ENCODE measurements at places on chromosomes 16 and 17.

GRCh38 chr17:36136036-36136435 lies 32.4 kb downstream of the CCL4 start:
- no peak for DNase-seq

DNA sequence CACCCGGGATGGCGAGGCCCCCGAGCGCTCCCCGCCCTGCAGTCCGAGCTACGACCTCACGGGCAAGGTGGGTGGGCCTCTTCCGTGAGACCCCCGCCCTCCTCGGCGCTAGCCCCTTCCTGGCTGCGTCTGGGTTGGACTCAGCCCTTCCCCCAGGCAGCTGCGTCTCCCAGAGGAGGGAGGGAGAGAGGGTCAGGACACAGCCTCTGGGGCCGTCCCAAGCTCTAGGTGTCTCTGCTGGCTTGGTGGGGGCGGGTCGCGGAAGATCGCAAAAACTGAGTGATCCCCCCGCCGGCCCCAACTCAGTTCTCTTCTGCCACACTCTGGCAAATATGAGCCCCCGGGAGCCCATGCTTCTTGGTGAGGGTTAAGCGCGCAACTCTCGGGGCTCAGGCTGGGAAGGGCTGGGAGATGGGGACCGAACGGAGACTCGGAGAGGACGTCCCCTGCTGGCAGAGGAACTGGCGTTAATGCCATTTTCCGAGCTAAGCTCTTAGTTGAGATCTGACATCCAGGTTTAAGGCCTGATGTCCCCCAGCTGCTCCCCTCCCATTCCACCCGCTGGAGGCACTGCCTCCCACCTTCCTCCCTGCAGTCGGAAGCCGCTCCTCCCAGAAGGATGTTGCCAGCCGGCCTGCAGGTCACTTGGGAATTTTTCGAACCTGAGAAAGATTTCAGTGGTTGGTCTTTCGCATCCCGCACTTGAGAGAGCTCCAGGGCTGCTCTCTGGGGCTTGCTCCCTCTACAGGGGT lies 419 bp downstream of the RAB37 start:
- no peak for DNase-seq

DNA sequence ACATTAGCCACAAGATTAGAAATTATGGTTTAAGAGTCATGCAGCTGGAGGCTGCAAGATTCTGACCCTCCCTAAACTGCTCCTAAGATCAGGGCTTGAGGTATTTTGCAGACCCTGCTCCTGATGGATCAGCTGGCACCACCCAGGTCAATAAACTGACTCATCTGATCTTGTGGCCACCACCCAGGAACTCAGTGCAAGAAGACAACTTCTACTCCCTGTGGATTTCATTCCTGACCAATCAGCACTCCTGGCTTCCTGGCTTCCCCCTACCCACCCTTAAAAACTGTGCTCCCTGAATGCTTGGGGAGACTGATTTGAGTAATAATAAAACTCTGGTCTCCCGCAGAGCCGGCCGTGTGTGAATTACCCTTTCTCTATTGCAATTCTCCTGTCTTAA lies 25.0 kb upstream of the MILR1 start:
- DNase-seq: no peak

GRCh38 chr16:79310710-79311109 lies 289.8 kb downstream of the MAF start:
- DNase-seq: no peak

DNA sequence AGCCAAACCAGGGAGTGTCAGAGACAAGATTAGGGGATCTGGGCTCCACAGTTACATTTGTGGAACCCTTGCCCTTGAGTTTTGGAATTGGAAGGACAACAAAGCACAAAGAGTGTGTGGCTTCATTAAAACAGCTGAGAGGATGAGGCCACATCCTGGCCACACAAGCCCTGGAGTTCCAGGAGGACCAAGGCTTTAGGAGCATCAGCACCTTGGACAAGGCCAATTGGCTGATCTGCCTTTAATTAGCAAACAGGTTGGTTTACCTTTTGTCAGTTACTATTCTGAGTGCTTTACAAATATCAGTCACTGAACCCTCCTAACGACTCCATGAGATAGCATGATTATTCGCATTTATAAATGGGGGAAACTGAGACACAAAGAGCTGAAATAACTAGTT lies 54.7 kb downstream of the SLC6A2 start:
- DNase-seq: no peak

- no peak for DNase-seq
Observed at GRCh38 chr17:3896108-3896967, 3.5 kb upstream of the CAMKK1 start.

DNA sequence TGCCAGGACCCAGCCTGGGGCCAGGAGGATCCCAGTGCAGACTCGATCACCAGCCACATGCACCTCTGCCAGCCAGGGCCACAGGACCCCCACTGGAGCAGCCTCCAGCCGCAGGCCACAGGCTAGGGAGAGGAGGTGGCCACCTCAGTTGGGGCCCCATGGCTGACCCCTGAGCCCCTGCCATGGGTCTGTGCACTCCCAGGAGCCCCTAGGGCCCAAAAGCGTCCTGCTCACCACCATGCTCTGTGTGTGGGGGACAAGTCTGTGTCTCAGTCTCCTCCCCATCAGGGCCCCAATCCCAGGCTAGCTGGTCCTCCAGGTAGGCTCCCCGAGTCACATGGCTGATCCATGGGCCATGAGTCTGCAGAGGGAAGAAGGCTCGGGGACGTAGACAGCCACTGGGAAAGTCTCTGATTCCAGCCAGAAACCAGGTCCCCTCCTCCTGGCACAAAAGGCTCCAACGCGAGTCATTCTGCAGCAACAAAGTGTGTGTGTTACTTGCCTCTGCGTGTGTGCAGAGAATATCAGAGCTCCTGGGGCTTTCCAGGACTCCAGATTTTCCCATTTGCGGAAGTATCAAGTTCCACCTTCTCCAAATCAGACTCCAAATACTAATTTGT lies 6.1 kb upstream of the PRSS8 start:
- no peak for DNase-seq

DNA sequence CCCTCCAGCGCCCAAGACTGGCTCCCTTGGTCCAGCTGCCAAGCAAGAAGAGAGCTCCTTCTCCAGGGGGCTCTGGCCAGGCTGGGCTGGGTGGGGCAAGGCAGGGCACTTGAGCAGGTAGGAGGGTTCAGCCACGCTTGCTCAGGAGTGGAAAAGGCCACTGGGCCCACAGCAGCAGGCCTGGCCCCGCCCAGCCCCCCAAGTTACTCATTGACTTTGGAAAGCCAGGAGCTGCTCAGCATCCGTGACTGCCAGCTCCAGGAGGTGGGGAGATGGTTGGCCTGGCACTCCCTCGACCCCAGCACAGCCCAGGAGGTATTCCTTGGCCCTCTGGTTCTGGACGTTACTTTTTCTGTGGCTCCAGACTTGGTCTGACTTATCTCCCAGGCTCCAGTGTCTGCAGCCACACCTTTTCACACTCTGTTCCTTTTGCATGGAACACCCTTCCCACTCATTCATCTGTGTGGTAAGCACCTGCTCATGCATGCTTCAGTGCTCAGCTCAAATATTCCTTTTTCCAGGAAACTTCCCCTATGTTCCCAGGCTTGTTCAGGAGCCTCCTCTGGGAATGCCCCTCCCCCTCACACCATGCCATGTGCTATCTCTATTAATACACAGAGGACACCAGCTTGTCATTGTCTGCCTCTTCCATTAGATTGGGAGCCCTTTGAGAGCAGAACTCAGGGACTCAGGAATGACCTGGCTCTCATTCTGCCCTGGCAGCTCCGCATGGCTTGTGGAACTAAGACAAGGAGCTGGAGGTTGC lies at the start of gene CDH16:
Gene CDH16, minus strand, starts transcription at position 83 of the 766 bp plus-strand sequence. CDS start 820 bp downstream, outside the sequence.
- no peak for DNase-seq

DNA sequence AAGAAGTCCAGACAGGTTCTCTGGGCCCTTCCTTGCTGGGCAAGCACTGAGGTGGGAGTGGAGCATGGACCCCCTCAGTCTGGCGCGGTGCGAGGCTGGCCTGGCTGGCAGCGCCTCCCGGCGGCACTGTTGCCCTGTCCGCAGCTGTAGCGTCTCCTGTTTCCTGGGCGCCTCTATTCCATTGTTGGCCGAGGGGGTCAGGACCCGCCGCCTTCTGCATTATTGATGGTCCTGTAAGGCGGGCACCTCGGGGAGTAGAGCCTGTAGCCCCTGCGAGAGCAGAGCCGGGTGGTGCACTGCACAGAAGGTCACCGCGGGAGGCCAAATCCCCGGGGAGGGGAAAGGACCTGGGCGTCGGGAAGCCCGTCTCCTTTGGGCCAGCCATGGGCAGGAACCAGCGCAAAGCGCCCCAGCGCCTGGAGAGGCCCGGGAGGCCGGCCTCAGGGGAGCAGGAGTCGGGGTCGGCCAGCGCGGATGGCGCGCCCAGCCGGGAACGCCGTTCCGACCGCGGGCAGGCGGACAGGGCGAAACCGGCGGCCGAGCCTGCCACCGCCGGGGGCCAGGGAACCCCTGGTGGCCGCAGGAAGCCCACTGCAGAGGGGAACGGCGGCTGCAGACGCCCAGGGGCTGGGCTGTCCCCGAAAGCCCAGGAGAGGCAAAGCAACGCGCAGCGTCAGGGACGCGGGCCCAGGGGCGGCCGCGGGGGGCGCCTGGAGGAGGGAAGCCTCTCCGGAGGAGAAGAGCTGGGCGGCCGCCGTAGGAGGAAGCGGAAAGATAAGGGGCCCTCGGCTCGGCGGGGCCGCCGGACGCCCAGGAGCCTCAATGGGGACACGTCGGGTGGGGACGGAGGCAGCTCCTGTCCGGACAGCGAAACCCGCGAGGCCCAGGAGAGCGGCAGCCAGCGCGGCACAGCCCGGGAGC lies at the start of gene MYO15B:
Gene MYO15B, plus strand, starts transcription at position 126 of the 921 bp plus-strand sequence. Its CDS starts 258 bp downstream, at position 384.
- DNase-seq: no peak
